Brain (organoid and tissue), 16 donors: ENCODE measurements at places on chromosomes 4 and X.

GRCh38 chr4:109444182-109444844, 10.7 kb downstream of the SEC24B start:
- no peak for DNase-seq

DNA sequence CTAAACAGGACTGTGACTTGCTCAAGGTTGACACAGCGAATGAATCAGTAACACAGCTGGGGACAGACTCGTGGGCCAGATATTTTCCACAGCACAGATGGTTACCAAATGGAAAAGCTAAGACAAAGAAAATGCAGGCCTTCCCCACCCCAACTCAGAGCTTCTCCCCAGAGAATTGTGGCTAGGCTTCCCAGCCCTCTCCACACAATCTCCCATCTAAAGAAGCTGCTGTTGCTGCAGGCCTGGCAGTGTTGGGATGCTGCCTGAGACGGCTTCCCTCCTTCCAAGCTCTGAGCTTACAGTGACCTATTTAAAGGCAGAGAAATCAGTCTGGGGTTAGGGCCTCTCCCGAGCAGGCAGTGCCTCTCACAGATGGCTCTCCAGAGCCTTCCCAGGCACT, 46.5 kb upstream of the PGRMC1 start:
- DNase-seq: no peak

- no peak for DNase-seq
These were observed 66.4 kb upstream of the BANK1 start for GRCh38 chr4:101724093-101724492.

DNA sequence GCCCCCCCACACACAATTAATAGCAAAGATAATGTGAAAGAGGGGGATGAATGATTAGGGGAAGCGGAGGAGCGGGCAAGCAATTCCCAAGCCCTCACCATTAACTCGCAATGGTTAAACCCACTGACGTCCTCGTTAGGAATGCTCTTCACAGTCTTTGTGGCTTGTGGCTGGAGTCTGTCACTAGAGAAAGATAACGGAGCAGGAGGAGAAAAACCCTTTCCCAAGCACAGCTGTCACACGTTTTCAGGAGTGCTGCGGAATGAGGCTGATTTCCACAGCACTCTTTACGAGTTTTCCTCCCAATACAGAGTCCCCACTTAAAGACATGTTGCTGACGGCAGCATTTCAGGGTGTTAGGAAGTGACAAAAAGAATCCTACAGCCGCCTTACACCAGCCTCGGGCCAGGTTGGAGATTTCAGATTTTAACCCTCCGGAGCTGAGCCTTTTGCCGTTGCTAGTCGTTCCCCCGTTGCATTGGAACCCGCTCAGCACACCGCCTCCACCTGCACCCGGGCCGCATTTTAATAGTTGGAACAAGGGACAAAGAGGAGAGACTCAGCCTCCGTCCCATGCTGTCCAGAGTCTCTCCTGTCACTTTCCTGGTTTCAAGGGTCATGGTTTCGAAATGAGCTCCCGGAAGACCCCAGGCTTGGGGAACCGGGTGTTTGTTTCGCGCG, 92.2 kb downstream of the GEMIN8 start:
- peak; percentile 70 for DNase-seq

DNA sequence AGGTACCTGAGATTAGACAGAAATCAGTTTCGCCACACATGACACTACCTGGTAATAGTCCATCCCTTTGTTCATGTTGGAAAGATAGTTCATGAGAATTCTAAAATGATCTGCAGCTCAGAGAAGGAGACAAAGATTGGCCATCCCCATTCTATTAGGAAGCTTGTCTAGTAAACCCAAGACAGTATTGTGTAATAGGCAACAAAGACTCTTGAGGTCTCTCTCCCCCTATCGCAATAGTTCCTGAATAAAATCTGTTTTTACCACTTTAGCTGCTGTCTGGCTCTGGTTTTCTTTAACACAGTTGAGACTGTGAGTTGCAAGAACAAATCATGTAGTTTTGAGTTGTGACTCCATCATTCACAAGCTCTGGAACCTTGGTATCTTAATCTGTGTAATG, 14.8 kb upstream of the BBS7 start:
- DNase-seq: no peak

GRCh38 chr4:138901177-138901576, 114.4 kb upstream of the NOCT start:
- no peak for DNase-seq

DNA sequence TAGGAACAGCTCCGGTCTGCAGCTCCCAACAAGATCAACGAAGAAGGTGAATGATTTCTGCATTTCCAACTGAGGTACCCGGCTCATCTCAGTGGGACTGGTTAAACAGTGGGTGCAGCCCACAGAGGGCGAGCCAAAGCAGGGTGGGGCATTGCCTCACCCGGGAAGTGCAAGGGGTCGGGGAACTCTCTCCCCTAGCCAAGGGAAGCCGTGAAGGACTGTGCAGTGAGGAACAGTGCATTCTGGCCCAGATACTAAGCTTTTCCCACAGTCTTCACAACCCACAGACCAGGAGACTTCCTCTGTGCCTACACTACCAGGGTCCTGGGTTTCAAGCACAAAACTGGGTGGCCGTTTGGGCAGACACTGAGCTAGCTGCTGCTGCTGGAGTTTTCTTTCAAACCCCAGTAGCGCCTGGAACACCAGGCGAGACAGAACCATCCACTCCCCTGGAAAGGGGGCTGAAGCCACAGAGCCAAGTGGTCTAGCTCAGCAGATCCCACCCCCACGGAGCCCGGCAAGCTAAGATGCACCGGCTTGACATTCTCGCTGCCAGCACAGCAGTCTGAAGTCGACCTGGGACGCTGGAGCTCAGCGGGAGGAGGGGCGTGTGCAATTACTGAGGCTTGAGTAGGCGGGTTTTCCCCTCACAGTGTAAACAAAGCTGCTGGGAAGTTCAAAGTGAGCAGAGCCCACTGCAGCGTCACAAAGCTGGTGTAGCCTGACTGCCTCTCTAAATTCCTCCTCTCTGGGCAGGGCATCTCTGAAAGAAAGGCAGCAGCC, 84.6 kb downstream of the THOC2 start:
- peak; percentile 70 for DNase-seq

GRCh38 chr4:89242864-89243732, 64.5 kb downstream of the GPRIN3 start:
- peak; percentile 25 for DNase-seq

GRCh38 chr4:168618577-168619265, 121.9 kb downstream of the PALLD start:
- no peak for DNase-seq

DNA sequence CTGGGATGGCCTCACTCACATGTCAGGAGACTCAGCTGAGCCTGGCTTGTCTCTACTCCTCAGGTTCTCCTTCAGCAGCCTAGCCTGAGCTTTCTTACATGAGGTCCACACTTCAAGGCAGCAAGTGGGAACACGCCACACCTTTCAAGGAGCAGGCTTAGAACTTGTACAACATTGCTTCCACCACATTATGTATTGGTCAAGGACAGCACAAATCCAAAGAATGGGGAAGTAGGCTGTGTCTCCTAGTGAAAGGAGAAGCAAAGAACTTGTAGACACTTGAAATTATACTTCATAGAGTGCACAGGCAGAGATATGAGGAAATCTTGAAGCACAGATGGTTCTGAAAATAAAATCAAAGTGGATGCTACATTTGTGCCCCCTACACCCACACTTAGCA, 120.9 kb upstream of the NOCT start:
- DNase-seq: no peak

DNA sequence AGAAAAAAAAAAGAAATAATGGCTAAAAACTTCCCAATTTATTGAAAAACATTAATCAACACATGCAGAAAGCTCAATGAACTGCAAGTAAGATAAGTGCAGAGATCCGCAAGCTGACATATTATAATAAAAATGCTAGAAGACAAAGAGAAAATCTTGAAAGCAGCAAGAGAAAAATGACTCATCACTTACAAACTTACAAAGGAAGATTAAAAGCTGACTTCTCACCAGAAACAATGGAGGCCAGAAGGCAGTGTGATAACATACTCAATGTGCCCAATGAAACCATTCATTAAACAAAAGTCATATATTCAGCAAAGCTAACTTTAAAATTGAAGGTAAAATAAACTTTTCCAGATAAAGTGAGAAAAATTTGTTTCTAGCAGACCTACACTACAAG, 7.3 kb upstream of the BRWD3 start:
- no peak for DNase-seq

- no peak for DNase-seq
These were observed 625.5 kb upstream of the INTU start for GRCh38 chr4:127007305-127007704.

DNA sequence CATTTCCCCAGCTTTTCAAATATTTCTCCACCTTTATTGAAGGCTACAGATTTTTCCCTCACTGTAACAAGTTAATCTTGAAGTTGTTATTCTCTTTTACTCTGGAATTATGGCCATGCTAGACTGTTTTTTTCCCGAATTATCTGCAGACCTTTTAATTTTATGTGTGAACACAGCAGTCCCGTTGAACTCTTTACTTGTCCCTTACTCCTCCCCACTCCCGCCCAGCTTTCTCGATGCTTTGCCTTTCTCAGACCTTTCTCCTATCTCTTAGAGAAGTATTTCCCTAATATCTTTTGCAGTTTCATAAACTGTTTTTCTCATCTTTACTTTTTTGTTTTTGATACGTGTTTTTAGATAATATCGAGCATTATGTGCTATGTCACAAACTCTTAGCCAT, 776 bp downstream of the CEP44 start:
- no peak for DNase-seq

DNA sequence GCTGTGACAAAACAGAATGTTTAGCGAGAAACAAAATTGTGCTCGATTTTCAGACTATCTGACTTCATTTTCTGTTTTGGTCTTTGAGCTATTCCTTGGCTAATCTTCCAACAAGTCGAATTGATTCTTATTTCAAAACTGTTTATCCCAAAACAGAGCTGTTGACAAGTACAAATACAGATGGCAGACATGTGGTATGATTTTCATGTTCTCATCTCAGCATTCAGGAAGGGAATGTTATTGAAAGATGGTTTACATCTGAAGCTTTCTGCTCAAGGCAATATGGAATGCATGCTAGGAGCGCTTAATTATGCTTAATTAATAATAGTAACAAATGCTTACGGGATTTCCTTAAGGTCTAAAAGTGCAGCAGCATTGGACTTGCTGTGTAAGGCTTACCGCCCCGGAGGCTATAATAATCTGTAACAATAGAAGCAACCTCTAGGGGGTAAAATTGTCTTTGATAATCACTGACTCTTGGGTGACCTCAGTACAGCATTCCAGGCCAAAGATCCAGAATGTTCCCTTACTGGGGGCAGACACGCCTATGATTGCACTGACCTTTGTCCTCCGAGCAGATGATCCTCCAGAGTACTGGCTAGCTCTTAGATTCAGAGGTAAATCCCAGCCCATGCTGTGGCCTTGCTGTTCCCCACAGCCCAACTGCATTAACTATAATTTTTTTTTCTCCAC, 16.4 kb downstream of the LSM6 start:
- no peak for DNase-seq

DNA sequence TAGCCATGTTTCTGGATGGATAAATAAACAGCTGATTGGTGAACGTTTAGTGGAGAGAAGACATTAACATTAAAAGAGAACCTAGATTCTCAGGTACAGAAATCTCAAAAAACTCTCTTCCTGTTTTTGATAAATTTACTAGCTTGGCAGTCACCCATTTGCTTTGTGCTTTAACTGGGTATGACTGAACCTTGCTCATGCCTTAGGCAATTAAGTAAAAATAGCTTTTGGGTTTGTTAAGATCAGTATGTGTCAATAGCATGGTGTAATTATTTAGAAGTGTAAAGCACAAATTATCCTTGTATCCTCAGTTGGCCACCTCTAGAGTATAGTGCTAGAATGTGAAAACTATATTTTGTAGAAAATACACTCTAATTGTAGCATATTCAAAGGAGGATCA, 200.0 kb downstream of the CFAP299 start:
- no peak for DNase-seq

DNA sequence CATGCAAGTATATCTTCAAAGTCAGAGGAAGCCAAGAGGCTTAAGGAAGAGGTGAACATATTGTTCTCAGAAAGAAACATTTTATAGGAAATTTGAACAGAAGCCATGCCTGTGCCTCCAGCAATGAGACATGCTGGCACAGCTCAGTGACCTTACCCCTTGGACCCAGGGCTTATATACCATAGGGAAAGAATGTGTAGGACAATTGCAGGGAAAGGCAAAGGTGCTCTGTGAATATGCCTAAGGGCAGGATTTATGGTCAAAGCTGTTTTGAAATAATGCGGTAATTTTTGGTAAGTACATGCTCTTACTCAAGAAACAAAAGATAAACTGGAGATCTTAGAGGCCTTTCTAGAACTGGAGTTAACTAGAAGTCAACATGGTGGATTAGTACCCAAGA, 568.8 kb downstream of the GRID2 start:
- DNase-seq: no peak
